ENCODE measurements at places on chromosomes 4 and X. TPM values are rescaled to one million over a fixed set of nuclear protein-coding genes. Genes with fewer than 3 reads are reported as not detected.

- DNase-seq: no peak
These were observed 2062.9 kb downstream of the ARAP2 start for GRCh38 chr4:34181311-34181841.

DNA sequence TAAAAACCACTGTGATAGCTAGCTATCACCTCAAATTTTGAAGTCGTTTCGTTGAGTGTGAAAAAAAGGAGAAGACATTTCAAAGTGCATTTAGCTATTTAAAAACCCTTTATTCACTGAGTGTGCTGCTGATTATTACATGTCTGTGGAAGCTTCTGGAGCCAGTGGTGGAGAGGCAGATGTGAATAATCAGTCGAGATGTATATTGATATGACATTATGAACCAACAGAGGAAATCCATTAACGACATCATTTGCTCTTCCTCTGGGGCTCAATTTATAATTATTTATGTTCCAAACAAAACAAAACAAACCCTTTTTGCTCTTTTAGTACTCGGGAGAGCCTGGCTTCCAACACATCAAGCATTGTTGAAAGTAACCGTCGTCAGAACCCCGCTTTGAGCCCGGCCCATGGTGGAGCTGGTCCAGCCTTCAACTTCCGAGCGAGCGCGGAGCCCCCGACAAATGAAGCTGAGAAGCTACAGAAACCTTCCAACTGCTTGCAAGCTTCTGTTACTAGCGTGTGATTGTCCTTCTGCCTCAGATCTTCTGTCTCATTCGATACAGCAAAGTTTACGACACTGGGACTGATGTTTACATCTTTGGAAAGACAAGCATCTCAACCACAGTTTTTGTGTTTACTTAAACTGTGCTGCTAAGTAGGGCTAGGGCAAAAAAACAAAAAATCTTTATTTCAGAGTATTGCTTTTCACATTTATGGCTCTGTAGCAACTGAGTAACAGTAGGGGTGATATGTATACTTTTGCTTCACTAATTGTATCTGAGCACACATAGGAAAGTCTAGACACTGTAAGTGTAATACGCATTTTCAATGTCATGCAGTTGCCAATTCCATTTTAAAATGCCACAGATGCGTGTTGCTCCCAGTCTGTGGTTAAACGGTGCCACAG is 111.9 kb downstream of the STOX2 start:
- DNase-seq: no peak

CLOCK gene
- 6.9 TPM for polyA plus RNA-seq

DNA sequence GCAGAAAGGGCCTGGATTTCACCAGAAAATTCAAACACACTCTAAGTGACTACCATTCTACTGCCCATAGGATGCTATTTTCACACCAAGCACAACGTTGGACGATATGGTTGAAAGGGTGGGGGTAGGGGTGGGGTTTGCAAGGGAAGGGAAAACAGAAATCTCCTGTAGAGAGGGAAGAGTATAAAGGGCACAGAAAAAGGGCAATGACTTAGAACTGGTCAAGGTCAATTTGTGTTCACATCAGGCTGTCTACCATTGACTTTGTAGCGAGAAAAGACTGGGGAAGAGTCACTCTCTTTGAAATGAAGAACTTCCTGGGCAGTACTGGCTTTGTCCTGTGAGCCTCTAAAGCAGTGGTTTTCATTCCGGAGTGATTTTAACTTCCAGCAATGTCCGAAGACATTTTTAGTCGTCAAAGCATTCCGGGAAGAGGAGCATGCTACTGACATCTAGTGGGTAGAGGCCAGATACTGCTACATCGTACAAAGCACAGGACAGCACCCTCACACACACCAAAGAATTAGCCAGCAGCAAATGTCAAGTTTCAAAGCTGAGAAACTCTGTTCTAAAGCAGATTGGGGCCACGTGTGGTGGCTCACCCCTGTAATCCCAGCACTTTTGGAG is 48.4 kb upstream of the SLC7A3 start:
- no peak for DNase-seq

LRCH2 gene
- 3.5 TPM for polyA plus RNA-seq

DNA sequence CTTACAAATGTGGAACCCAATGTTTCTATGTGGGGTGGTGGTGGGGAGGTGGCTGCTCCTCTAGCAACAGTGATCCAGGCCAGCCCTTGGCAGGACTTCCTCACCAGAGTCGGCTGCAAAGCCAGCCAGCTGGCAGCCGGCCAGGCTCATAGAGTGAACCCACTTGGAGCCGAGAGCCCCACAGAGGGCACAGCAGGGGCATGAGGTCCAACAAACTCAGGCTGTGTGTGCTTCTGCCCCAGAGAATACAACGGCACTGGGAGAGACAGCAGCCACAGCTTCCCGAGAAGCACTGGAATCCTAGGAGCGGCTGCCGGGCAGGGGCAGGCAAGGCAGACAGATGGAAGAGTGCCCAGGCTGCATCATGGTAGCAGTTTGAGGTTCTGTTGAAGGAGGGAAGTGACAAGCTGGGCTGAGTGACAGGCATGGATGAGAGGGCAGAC is 23.5 kb upstream of the SOWAHD start:
- DNase-seq: no peak

MAGEA8 gene
- not detected for polyA plus RNA-seq

UGT2B17 gene
- 0.08 TPM for polyA plus RNA-seq

GRCh38 chr4:113695328-113696169 is 66.0 kb downstream of the CAMK2D start:
- DNase-seq: no peak

GRCh38 chr4:136558940-136559494 is 973.3 kb downstream of the PCDH18 start:
- DNase-seq: no peak

DNA sequence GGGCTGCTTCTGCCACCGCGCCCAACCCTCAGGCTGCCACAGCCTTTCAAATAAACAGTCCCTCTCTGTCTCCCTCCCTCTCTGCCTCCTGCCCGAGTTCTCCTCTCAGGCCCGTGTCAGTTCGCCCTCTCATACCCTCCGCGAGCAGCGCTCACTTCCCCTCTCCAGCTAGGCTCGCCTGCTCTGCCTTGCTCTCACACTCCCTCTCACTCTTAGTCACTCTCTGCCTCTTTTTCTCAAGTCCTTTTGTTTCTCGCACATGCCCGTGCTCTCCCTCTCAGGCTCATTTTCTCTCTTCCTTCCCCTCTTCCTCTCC is 3.2 kb downstream of the EFNB1 start:
- peak; percentile 65 for DNase-seq

- no peak for DNase-seq
These were observed 64.9 kb upstream of the PSAPL1 start for GRCh38 chr4:7499661-7500060.

GRCh38 chr4:37717576-37717975 is 31.4 kb upstream of the RELL1 start:
- no peak for DNase-seq

DNA sequence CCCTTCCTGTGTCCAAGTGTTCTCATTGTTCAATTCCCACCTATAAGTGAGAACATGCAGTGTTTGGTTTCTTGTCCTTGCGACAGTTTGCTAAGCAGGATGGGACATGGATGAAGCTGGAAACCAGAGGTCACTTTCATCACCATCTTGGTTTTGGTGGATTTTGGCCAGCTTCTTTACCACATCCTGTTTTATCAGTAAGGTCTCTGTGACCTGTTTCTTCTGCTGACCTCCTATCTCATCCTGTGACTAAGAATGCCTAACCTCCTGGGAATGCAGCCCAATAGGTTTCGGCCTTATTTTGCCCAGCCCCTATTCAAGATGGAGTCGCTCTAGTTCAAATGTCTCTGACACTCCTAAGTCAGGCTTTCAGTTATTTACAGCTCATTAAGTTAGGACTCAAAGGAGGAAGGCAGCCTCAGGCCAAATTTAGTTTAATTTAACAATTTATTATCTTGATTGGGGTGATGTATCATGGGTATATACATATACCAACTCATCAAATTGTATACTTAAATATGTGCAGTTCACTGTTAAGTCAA is 169.9 kb upstream of the NDP start:
- DNase-seq: no peak

DNA sequence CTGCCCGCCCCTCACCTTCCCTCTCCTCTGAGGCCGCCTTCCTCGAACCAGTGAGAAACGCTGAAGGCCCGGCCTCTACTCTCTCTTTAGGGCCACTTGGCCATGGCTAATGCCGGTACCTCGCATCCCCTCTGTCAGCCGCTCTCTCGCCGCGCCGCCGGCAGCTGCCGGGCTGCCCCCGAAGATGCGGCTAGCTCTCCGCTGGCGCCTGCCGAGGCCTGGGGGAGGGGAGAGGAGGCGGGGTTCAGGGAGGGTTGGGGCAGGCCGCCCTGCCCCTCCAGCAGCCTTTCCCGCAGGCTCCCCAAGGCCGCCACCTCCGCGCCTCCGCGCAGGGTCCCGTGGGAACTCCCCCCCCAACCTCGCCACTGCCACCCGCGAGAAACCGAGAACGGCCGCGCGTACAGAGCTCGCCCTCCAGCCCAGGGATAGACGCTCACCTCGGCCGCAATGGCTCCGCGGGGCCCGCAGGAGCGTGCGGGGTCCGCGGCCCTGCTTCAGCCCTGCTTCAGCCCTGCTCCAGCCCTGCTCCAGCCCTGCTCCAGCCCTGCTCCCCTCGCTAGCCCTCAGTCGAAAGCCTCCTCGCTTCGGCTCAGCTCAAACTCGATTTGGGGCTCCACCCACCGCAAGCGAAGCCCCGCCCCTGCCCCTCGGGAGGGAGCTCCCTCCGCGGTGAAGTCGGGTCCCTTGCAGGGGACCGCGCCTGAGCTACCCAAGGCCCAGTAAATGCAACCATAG is at the start of gene HUWE1:
HUWE1 (minus strand) TSS at position 569 of the 735 bp plus-strand sequence. CDS start 32,612 bp downstream, outside the sequence.
- peak; percentile 77 for DNase-seq

GRCh38 chr4:173698557-173699262 is 168.7 kb upstream of the HAND2 start:
- DNase-seq: no peak

DNA sequence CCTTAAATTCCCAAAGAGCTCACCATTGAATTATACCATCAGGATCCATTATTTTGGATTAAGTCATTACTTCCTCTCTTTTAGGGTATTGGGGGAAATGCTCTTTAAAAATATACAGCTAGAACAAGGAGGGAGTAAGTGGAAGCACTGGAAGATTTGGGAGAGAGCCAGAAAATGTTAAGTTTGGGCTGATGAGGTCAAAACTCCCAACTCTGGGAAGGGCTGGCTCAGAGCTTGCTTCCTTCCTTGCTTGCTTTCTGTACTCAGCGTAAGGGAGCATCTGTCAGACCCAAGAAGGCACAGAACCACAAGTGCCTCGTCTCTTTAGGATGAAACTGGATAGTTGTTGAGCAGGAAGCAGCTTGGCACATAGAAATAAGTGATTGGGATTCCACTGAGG is 138.2 kb downstream of the GUCY2F start:
- no peak for DNase-seq

DCLK2 gene
- polyA plus RNA-seq: 3.1 TPM

- DNase-seq: no peak
These were observed 65.1 kb downstream of the LHFPL1 start for GRCh38 chrX:112614640-112615039.

GRCh38 chr4:110181890-110182289 is 16.5 kb downstream of the ELOVL6 start:
- no peak for DNase-seq

- DNase-seq: no peak
These were observed 233.2 kb downstream of the ARHGAP10 start for GRCh38 chr4:147965056-147965455.

- no peak for DNase-seq
These were observed 672.2 kb upstream of the AMOT start for GRCh38 chrX:113512700-113513395.

SH3D19 gene
- 32.7 TPM for polyA plus RNA-seq

DNA sequence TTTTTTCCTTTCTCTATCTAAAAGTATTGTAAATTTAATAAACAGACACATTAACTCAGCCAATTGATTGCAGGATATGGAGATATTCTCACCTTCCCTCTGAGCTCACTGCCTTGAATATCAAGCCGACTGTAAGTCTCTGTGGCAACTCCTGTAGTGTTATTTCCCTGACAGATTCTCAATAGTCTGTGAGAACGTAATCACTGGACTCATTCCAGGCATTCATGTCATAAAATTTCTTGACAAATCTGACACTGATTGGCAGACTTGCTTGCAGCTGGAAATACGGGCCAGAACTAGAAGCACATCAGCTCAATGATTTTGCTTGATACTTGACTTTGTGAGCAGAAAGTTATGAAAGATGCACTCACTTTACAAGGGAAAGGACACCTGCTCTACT is 29.6 kb downstream of the FAM47B start:
- DNase-seq: no peak

TXK gene
- 1.9 TPM for polyA plus RNA-seq

IL13RA2 gene
- 19.4 TPM for polyA plus RNA-seq

GRCh38 chr4:147801820-147802219 is 69.9 kb downstream of the ARHGAP10 start:
- no peak for DNase-seq

GRCh38 chr4:80173841-80174240 is 23.5 kb upstream of the PRDM8 start:
- no peak for DNase-seq

DNA sequence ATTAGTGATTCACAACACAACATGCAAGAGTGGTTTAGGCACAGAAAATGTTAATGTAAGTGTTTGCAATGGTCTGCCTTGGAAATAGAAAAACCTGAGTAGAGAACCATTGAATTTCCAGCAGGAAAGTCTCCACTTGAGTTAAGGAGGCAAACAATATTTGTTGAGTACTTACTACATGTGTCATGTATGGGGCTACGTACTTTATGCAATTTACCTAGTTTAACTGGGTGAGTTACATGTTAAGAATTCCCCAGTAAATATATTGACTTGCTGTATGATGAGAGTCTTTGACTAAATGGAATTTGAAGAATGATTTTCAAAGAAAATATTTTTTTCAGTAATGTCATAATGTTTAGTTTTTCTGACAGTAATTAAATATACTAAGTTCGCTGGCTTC is 7.8 kb upstream of the NPNT start:
- no peak for DNase-seq

DNA sequence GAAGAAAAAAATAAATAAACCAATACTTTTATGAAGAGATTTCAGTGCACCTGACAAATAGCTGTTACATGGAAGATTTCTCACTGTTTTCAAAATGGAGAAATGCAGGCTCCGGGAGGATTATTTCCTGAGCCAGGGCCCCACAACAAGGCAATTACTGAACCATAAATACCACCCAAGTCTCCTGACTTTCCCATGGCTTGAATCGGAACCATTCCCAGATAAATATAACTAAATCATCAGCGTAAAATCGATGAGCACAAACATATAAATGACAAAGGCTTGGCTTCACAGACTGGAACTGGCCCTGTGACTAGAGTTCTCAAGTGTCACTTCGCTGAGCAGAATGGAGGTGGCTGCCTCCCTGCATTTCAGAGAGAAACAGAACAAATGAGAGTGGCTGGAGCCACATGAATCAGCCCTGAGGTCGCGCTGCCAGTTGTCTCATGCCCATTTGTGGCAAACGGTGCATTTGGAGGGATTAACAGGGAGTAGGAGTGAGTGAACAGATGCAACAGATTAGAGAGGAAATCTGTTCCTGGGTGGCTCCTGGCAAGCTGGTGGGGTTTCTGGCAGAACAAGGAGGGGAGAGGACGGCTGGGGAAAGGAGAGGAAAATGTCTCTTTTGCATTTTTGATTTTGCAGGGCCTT is 57.3 kb upstream of the STIM2 start:
- no peak for DNase-seq

ZCCHC12 gene
- polyA plus RNA-seq: 1.8 TPM

GRCh38 chr4:52421811-52422213 is 237.3 kb downstream of the USP46 start:
- peak; percentile 53 for DNase-seq

- no peak for DNase-seq
These were observed 281.6 kb downstream of the SLC7A11 start for GRCh38 chr4:137960371-137961050.

Data from adrenal gland (tissue), 19 donors.